NCI-H82 (cell line): ENCODE measurements at places on chromosomes 3 and 15.

DNA sequence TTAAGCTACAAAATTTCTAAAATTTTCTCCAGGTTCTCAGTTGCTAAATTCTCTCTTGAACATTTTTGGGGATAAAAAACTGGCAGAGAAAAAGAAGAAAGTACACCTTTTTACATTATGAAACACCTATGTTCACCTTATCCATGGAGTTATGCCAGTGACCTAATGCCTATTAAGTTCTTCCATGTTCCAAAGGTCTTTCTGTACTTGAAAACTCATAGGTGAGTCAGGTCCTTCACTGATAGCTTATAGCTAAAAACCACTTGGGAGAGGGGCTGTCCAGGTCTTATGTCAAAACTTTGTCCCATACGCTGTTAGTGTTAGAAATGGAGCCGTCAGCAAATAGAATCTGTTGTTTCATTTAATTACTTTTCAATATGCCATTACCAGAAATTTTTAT is 487.5 kb upstream of the TPRG1 start:
- no peak for DNase-seq

GRCh38 chr3:12972043-12972442 is 101.2 kb downstream of the IQSEC1 start:
- DNase-seq, result no peak

GRCh38 chr3:188303286-188303799 is 149.4 kb downstream of the LPP start:
- no peak for DNase-seq

DNA sequence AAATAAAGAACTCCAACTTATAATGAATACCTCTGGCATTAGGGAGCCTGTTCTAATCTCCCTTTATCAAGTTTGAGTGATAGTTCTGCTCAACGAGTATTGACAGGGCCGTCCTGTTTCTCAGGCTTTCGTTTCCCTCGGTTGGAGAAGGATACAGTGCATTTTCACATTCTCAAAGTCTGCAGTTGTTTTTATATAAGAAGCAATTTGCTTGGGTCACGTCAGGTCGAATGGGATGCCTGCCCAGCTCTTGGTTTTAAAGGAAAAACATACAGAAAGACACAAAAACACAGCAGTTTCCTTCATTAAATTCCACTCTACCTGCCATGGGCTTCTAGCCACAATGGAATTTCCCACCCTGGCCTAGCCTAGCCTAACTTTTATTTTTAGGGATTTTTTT is 366.3 kb downstream of the TIGIT start:
- peak; percentile 10 for DNase-seq

DNA sequence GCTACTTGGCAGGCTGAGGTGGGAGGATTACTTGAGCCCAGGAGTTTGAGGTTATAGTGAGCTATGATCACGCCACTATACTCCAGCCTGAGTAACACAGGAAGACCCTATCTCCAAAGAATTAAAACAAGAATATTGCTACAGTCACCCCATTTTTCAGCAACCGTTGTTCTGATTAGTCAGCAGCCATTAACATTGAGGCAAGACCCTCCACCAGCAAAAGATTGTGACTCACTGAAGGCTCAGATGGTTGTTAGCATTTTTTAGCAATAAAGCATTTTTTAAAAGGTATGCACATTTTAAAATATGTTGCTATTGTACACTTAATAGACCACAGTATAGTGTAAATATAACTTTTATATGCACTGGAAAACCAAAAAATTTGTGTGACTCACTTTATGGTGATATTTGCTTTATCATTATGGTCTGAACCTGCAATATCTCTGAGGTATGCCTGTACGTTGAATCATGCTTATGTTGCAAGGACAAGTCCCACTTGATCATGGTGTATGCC is 492.6 kb downstream of the SQOR start:
- DNase-seq, result no peak

GRCh38 chr3:119019767-119020518 is 14.7 kb downstream of the IGSF11 start:
- peak; percentile 65 for DNase-seq
